ENCODE measurements at places on chromosomes 3 and 15. TPM values are rescaled to one million over a fixed set of nuclear protein-coding genes. Genes with fewer than 3 reads are reported as not detected.

Gene SEMA3F
- 9.1 TPM for total RNA-seq

Gene CACNA1D
- total RNA-seq: 37.5 TPM

Gene AMOTL2
- 54.7 TPM for total RNA-seq

Gene GALNT15
- 19.1 TPM for total RNA-seq

Gene TRH
- 7.0 TPM for total RNA-seq
